ENCODE measurements at places on chromosomes 6 and 20.

DNA sequence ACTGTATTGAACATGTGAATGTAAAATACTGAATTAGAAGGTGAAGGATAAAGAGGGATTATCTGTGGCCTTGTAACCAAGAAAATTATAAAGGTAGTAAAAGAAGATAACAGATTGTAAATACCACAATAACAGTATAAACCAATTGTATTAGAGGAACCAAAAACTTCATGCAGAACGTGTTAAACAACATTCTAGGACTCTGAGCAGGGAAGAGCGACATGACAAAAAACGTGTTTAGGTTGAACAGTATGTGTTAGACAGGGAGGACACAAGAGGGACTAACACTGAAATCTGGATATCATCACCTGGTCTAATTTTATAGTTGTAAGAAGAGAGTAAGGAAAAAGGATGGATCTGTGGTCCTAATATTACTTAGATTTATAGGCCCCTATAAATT lies 259.0 kb upstream of the RUNX2 start:
- no peak for DNase-seq

DNA sequence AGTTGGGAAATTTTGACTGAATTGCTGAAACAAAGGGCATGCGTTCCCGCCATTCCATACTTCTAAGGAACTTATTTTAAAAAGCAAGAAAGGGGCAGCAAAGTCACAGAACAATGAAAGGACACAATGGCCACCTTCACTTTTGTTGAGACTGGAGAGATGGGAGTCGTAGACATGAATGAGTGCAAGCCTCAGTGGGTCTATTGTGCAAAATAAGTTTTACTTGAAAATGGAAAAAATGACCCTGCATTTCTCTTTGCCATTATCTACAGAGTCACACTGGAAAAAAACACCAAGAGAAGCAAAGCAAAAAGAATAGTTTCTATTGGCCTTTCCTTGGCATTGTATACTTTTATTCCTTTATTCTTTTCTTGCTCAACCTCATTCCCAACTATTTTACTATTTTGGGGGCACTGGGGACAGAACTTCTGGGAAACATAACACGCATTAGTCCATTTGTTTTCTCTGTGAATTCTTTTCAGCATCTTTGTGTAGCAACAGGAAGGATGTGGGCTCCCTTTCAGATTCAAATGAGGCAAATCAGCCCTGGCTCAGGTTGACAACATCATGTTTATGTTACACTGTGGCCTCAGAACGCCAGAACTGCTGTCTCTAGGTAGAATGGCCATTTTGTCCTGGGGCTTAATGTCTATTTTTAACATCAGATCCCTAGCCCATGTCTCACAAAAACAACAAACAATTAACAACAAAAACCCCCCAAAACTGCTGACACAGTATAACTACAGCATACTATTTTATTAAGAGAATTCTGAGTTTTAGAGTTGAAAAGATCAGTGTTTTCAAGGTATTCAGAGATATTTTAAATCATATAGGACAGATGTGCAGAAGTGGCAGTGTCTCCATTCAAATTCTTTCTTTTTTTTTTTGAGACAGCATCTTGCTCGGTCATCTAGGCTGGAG lies 122.2 kb downstream of the FYN start:
- no peak for DNase-seq

DNA sequence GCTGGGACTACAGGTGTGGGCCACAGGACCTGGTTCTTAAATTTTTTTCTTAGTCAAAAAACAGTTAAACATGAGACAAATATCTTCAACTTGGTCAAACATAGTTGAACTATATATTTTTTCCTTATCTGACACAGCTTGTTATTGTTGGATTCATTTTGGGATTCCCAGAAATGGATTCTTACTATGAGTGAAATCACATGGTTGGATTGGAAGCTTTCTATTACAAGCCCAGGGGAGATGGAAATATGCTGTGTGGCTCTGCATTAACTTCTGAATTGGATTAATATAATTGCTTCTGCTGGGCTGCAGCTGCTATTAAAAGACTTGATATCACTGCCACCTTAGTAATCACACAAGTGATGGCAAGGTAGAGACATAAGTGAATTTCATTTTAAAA lies 126.4 kb upstream of the DUSP22 start:
- no peak for DNase-seq

DNA sequence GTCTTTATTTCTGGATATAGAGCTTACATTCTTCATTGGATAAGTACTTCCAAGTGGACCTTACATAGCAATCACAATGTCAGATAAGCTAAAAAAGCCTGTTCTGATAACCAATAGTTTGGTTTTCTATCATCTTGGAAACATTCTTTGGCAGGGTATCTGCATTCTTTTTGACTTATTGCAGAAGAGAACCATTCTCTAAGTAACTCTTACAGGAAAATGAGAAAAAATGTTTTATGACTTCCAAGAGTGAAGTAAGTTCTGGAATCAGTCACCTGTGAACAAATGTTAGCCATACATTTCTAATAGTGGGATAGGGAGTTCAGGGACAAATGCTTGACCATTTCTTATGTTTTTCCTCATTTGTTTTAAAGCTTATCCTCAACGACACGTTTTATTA lies 564.0 kb downstream of the CD109 start:
- DNase-seq, result no peak

DNA sequence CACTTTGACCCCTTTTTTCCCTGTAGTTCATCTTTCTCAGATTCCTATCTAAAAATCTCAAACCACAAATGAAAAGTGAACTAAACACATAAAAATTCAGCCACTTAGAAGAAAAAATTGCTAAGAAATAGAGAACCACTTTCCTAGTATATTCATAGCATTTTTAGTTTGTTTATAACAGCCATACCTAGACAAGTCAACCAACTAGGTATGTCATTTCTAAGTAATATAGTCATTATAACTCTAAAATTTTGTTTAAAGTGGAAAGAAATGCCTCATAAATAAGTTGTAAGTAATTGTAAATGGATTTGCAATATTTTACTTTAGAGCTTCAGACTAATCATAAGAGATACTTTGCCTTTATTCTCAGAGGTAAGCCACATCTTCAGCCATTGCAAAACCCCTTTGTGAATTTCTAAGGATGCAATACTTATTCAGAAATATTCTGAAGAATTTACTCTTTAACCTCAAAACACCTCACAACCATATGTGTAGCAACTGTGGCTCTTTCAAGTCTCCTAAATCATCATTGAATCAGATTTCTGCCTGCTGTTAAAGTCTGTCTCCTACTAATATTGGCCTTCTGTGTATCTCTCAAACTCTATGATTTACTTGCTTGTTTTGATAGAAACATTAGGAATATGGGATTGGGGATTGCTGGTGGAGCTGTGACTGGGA lies 6.9 kb upstream of the SUMO4 start:
- no peak for DNase-seq

DNA sequence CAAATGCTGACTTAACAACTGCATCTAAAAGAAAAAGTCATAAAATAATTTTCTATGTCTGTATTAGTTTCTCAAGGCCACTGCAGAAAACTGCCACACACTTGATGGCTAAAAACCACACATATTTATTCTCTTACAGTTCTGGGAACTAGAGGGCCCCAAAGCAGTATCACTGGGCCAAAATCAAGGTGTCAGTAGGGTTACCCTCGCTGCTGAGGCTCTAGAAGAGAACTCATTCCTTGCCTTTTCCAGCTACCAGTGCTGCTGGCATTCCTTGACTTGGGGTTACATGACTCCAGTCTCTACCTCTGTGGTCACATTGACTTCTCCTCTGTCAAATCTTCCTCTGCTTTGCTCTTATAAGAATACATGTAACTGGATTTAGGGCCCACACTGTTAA lies 124.6 kb upstream of the THEMIS start:
- DNase-seq, result no peak
